Transverse colon (tissue), 4 donors: ENCODE measurements at places on chromosomes 2 and 18. TPM values are rescaled to one million over a fixed set of nuclear protein-coding genes. Genes with fewer than 3 reads are reported as not detected.

- no peak for DNase-seq
- no peaks in the 10 kb centered on the region for H3K27me3 ChIP-seq
- H3K36me3 ChIP-seq, result no peaks in the 10 kb centered on the region
- H3K4me3 ChIP-seq, result no peak overlapping the region
- no peaks in the 10 kb centered on the region for H3K4me1 ChIP-seq
- H3K27ac ChIP-seq, result no peak overlapping the region
Measured at GRCh38 chr2:227252831-227253230, 72.2 kb upstream of the MFF start.

DNA sequence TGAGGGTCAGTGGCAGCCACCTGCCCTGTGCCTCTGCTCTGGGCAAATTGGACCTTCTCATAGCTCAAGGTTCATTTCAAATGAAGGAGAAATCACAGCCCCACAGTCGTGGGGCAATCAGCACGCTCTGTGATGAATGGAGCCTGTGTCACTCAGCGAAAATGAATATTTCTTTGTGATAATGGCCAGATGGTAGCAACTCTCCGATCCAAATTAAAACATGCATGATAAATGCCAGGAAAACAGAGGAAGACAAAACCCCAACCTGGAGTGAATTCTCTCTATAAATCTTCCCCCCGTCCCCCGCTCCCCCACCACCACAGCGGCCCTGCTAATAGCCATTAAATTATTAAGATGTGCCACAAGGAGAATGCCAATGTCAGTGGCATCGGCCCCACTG, 258.4 kb downstream of the CELF4 start:
- no peaks in the 10 kb centered on the region for H3K36me3 ChIP-seq
- H3K4me1 ChIP-seq, result no peaks in the 10 kb centered on the region
- no peak overlapping the region for H3K27ac ChIP-seq
- no peaks in the 10 kb centered on the region for H3K27me3 ChIP-seq
- no peak overlapping the region for H3K4me3 ChIP-seq
- DNase-seq, result no peak

DNA sequence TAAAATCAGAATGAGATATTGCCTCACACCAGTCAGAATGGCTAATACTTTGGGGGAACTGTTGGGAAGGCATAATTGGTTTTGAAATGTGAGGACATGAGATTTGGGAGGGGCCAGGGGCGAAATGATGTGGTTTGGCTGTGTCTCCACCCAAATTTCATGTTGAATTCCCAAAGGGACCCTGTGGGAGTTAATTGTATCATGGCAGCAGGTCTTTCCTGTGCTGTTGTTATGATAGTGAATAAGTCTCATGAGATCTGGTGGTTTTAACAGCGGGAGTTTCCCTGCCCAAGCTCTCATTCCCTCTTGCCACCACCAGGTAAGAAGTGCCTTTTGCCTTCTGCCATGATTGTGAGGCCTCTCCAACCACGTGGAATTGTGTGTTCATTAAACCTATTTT, 59.6 kb downstream of the CSRNP3 start:
- no peak overlapping the region for H3K27ac ChIP-seq
- H3K4me3 ChIP-seq, result no peak overlapping the region
- no peaks in the 10 kb centered on the region for H3K4me1 ChIP-seq

- H3K27me3 ChIP-seq, result no peaks in the 10 kb centered on the region
- no peaks in the 10 kb centered on the region for H3K4me1 ChIP-seq
- H3K36me3 ChIP-seq, result no peaks in the 10 kb centered on the region
- no peak overlapping the region for H3K4me3 ChIP-seq
Measured at GRCh38 chr2:75018162-75018561, 59.7 kb downstream of the POLE4 start.

- DNase-seq, result no peak
- no peaks in the 10 kb centered on the region for H3K36me3 ChIP-seq
- no peaks in the 10 kb centered on the region for H3K27me3 ChIP-seq
- no peak overlapping the region for H3K27ac ChIP-seq
Measured at GRCh38 chr2:229689307-229689839, 25.0 kb downstream of the DNER start.

GRCh38 chr18:54269893-54270844, 852 bp downstream of the POLI start:
- DNase-seq, result peak; percentile 66
- peak overlapping the region; percentile 96 for H3K27ac ChIP-seq
- H3K36me3 ChIP-seq, result no peaks in the 10 kb centered on the region
- peaks cover 9% of the 10 kb centered on the region for H3K4me1 ChIP-seq
- H3K4me3 ChIP-seq, result peak overlapping the region; percentile 54

The TAF1B gene
- total RNA-seq, result not detected

DNA sequence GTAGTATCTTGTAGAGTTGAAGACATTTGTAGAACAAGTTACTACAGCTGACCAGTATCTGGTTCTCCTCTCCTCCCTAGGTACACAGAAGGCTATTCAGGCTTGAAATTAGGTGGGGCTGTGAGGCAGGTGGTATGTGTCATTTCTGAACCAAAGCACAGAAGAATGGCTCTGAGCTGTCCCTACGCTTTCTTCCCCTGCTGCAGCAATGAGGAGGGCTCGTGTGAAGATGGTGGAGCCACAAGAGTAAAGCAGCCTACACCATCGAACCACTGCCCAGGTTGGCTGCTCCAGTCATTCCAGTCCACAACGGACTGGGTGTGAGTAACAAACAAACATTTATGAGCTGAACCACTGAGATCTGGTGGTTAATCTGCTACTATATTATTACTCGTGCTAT, 148.9 kb downstream of the DTNB start:
- no peaks in the 10 kb centered on the region for H3K27me3 ChIP-seq
- no peak for DNase-seq
- H3K27ac ChIP-seq, result no peak overlapping the region
- no peaks in the 10 kb centered on the region for H3K36me3 ChIP-seq

The MDH1 gene
- total RNA-seq, result 116 TPM

The EPHA4 gene
- 11.9 TPM for total RNA-seq

- H3K4me1 ChIP-seq, result no peaks in the 10 kb centered on the region
- no peak overlapping the region for H3K27ac ChIP-seq
- no peak for DNase-seq
- H3K36me3 ChIP-seq, result no peaks in the 10 kb centered on the region
Measured at GRCh38 chr2:141647353-141647752, 483.5 kb downstream of the LRP1B start.
